NCI-H1694 (cell line): ENCODE measurements at places on chromosomes 7 and 10.
A peak's percentile ranks its signal among the peaks of the same experiment; 100 is the strongest.

GRCh38 chr7:84013616-84014240, 180.9 kb downstream of the SEMA3A start:
- no peak for DNase-seq

DNA sequence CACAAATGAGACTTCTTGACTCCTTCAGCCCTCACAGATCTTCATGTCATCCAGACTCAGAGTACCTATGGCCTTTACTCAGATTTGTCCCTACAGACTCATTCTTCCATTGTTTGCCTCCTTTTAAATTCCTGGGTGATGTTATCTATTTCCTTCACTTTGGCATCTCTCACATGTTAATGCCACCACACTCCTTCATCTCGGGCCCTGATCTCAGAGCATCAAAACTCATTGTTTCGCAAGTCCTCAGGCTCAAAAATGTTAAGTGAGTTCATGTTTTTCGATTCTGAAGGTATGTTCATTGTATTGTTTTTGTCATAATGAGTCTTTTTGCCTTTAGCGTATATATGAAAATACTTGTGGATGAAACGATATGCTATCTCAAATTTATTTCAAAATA, 62.3 kb upstream of the AHR start:
- no peak for DNase-seq

GRCh38 chr7:23767514-23767913, 57.5 kb downstream of the STK31 start:
- DNase-seq: no peak

DNA sequence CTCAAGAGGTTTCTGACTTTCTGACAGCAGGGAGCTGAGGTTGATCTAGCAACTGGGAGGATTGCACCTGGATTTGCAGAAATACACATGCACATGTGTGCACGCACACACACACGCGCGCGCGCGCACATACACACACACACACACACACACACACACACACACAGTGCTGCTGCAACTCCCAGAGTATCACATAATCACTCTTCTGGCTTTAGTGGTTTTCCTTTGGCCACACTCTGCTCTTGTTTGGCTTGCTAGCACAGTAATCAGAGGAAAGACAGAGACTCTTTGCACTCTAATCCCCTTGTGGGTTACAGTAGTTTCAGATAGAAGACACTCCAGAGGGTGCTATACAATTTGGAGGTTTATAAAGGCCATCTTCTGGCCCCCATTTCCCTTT, 705.0 kb downstream of the AUTS2 start:
- no peak for DNase-seq

DNA sequence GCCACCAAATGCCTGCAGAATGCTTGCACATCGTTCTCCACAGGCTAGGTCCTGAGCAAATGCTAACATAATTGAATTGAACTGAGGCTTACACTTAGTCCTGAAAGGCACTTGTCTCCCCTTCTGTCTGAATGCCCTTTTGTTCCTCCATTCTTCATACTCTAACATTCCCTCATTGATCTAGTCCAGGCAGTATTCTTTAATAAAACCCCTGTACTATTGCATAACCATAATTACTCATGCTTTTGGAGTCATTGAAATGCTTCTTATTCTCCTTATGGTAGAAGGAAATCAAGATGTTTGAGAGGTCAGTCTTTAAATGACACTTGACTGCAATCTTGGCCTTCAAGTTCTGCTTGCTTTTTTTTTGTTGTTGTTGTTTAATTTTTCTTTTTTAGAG, 7.1 kb downstream of the PI4K2A start:
- no peak for DNase-seq

- no peak for DNase-seq
Measured at GRCh38 chr10:7362471-7362870, 48.4 kb downstream of the SFMBT2 start.

- no peak for DNase-seq
Measured at GRCh38 chr7:122448893-122449589, 144.5 kb upstream of the FEZF1 start.

GRCh38 chr7:78395298-78396036, 596.9 kb downstream of the PHTF2 start:
- no peak for DNase-seq

- DNase-seq: peak; percentile 74
Measured at GRCh38 chr10:11782793-11783557, 40.2 kb upstream of the PROSER2 start.

GRCh38 chr7:66443946-66444345, 184.7 kb upstream of the KCTD7 start:
- no peak for DNase-seq

DNA sequence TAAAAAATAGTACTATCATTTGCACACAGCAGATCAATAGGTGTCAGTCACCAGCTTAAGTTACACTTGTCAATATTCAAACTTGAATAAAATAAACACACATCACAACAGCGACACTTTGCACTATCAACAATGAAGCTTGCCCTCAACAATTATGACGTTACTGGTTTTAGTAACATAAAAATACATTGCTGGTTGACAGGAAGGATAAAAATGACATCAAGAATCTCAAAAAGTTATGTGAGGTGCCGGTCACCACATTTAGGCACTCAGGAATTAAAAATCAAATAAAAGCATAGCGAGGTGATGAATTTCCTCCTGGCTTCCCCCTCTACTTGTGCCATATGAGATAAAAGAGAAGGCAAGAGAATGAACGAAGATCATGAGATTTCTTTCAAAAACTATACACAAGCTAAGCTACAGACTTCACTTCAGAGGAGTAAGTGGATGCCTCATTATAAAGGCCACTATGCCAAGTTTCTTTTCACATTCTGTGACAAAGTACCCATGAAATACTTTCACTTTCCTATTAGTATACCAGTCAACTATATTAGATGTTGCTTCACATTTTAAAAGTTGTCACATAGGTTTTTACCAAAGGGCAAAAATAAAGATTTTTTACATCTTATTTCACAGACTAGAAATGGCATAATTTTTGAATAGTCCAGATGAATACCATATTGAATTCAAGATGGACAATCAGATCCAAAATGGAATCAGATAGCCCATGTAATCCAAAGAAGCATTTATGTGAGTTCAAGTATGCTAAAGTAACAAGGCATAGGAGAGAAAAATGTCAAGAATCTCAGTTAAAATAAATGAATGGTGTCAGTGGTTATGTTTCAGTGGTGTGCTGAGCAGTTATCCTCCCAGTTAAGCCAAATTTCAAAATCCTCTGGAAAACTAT, 3.6 kb downstream of the CCDC71L start:
- DNase-seq: no peak
